ENCODE measurements at places on chromosomes 12 and 14. TPM values are rescaled to one million over a fixed set of nuclear protein-coding genes. Genes with fewer than 3 reads are reported as not detected.
A peak's percentile ranks its signal among the peaks of the same experiment; 100 is the strongest.

The TAS2R7 gene
- not detected for total RNA-seq

The RNASE3 gene
- total RNA-seq = not detected

The SEC23A gene
- total RNA-seq = 244 TPM

- ATAC-seq = no peak
Measured at GRCh38 chr12:5333096-5333495, 98.8 kb upstream of the NTF3 start.

GRCh38 chr12:92124689-92125029 is 21.0 kb downstream of the BTG1 start:
- ATAC-seq = no peak

DNA sequence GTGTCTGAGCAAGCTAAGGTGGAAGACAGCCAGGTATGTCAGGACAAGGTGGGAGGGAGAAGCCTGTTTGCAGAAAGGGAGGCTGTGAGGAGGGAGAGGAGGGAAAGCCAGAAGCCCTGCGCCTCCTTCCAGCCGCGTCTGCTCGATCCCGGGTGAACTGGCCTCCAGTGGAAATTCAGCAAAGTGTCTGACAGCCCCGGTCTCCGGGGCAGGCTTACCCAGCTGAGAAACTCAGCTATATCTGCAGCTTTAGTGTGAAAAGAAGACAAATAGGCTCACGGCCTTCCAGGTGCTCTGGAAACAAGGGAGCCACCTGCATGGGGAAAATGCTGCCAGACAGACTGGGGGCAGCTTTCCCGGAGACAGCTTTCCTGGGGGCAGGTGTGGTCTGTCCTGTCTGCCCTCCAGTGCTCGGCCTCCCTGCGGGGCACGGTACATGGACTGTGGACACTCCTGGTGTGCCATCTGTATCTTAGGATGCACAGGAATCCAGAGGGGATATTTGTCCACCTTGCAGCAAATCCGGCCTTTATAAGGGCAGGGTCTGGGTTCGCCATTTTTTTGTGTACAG is 6.3 kb downstream of the RFLNA start:
- ATAC-seq = no peak

DNA sequence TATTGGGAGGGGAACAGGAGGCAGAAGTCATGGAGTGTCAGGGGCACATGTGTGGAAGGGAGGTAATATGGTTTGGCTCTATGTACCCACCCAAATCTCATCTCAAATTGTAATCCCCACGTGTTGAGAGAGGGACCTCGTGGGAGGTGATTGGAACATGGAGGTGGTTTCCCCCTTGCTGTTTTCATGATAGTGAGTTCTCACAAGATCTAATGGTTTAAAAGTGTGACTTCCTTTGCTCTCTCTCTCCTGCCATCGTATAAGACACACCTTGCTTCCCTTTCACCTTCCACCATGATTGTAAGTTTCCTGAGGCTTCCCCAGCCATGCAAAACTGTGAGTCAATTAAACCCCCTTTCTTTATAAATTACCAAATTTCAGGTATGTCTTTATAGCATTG is 41.6 kb upstream of the CDK17 start:
- no peak for ATAC-seq

- ATAC-seq = peak; percentile 30
Measured at GRCh38 chr12:106345746-106346145, 11.8 kb upstream of the POLR3B start.

DNA sequence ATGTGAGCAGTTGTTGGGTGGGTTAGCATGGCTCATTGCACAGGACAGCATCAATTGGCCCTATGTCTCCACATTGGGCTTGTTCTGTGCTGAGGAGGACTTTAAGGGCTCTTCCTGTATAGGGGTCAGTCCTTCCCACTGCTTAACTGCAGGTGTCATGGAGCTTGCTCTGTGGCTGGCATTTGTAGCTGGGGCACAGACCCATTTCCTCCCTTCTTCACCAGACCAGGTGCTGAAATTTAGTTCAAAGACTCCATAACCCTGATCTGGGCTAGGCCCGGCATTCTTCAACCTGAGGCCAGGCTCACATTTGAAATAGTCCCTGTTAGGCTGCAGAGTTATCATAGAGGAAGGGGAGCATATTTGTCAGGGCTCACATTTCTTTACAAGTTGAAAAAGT is 12.8 kb downstream of the CHST11 start:
- ATAC-seq = no peak

DNA sequence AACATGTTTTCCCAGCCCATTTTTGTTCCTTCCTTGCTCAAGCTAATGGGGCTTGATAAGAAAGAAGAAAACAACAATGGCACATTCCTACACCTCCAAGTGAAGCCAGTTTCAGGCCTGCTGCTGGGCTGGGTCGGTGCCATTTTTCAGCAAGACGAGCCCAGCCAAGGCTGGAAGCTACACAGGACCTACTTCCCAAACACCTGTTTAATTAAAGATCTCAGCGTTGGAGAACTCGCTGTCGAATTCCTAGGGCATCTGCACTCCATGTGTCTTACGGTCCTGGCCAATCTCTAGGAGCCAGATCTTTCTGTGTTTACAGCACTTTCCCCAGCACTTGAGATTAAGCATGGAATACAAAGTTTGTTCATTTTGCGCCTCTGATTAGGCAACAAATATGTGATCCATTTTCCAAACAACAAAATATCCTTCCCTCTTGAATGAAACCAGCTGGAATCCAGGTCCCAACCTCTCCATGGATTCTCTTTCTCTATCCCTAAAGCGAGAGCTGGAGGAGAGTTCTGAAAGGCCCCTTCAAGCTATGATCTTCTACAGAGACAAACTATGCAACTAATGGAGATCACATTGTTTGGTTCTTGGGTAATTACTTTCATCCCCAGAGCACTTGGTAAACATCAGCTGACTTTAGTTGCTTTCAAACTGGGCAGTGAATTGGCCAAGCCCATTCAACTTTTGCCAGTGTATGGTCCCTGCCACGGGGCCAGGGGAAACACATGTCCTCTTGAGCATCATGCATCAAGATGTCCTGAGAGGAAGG is 34.3 kb upstream of the TC2N start:
- peak; percentile 86 for ATAC-seq

The KRT72 gene
- not detected for total RNA-seq

The RHEBL1 gene
- not detected for total RNA-seq

The GRIP1 gene
- total RNA-seq = 9.7 TPM

GRCh38 chr14:86296173-86296572 is 766.2 kb downstream of the FLRT2 start:
- ATAC-seq = no peak

- no peak for ATAC-seq
Measured at GRCh38 chr14:79698298-79698711, 513.0 kb downstream of the DIO2 start.
